ENCODE measurements at places on chromosomes 16 and 17.

GRCh38 chr17:46984892-46985291 lies 5.8 kb upstream of the RPRML start:
- no peak for DNase-seq

GRCh38 chr17:16507918-16508533 lies 16.0 kb upstream of the LRRC75A start:
- no peak for DNase-seq

GRCh38 chr16:31064882-31065461 lies 9.1 kb downstream of the ZNF668 start:
- no peak for DNase-seq

GRCh38 chr17:37818689-37819088 lies 73.8 kb upstream of the HNF1B start:
- DNase-seq, result no peak

- DNase-seq, result no peak
These were observed 10.3 kb downstream of the TRAF7 start for GRCh38 chr16:2165861-2166260.

DNA sequence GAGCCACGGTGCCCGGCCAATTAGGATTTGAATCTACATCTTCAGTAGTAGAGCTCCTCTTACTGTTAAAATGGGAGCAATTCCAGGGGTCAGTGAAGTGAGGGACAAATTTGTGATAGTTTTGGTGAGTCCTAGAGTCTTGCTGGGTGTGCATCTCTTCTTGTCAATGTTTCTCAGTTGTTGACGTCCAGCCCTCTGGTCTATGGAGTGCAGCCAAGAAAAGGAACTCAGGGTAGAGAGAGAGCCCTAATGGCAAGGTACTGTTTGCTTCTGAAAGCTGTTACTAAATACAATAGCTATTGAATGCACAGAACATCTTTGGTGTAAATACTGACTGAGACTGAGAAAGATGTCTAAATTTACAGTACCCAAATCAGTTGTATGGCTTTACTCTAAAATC lies 282.5 kb upstream of the SALL1 start:
- no peak for DNase-seq

- DNase-seq, result no peak
These were observed 61.5 kb downstream of the DHRS7C start for GRCh38 chr17:9729735-9730420.

DNA sequence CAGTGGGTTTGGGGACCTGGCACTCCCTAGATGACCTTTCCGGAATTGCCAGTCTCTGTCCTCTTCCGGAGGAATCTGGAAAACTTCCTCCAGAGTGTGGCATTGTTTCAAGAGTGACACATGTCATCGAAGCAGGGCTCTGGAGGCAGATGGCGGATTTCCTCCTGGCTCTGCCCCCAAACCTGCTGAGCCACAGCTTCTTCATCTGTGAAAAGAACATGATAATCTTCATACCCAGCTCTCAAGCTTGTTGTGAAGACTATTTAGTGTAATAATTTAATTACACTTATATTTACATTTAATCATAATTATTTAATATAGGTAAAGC lies 19.7 kb upstream of the TEX2 start:
- DNase-seq, result no peak

Measured in stimulated activated naive CD4-positive, alpha-beta T cell treated with Interleukin-2 at 50 U/mL for 16 hours (primary cell).